ENCODE measurements at places on chromosomes 6 and 20.

GRCh38 chr6:82363428-82364086 is at the start of gene TPBG:
Gene TPBG, plus strand, starts transcription at chr6:82363817. Its CDS starts 1,145 bp downstream, at chr6:82364962.
- no peak for DNase-seq

DNA sequence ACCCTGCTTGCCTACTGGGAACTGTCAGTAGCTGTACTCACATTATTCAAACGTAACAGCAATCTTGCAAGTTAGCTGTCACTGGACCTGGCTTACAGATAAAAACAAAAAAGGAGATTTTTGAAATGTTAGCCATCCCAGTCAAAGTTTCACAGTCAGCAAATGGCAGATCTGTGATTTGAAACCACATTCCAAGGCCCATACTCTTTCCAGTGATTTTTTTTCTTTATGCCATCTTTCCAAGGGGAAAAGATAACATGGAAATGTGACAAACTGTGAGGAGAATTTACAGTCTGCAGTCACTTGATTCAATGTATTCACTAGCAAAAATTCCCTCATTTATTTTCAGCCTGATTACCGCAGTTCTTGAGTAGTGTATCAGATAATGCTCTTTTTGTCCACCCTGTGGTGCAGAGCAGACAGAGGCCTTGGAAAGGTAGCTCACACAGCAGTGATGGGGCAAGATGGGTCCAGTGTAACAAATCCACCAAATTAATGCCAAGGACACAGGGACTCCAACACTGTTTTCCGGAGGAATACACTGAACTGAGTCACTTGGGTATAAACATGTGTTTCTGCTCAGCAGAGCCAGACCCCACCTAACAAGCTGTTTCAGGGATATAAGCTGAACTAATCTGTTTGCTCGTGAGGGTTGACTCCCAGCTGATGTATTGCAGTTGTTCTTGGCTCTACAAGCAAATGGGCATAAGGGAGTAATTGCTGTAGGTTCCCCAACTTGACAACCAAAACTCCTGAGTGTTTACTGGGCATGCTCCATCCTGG is 49.9 kb upstream of the ADGRF1 start:
- no peak for DNase-seq

- no peak for DNase-seq
Observed at GRCh38 chr6:7649037-7649810, 59.2 kb downstream of the SNRNP48 start.

GRCh38 chr6:124355146-124355545 is 551.5 kb downstream of the NKAIN2 start:
- DNase-seq: no peak

GRCh38 chr20:24918579-24919566 is 30.2 kb upstream of the CST7 start:
- DNase-seq: no peak

GRCh38 chr20:45975686-45976085 is 3.7 kb upstream of the ZNF335 start:
- DNase-seq: no peak

- DNase-seq: no peak
Observed at GRCh38 chr20:38098952-38099351, 65.4 kb downstream of the RPRD1B start.

GRCh38 chr6:157432231-157432891 is 51.4 kb downstream of the ZDHHC14 start:
- DNase-seq: no peak

DNA sequence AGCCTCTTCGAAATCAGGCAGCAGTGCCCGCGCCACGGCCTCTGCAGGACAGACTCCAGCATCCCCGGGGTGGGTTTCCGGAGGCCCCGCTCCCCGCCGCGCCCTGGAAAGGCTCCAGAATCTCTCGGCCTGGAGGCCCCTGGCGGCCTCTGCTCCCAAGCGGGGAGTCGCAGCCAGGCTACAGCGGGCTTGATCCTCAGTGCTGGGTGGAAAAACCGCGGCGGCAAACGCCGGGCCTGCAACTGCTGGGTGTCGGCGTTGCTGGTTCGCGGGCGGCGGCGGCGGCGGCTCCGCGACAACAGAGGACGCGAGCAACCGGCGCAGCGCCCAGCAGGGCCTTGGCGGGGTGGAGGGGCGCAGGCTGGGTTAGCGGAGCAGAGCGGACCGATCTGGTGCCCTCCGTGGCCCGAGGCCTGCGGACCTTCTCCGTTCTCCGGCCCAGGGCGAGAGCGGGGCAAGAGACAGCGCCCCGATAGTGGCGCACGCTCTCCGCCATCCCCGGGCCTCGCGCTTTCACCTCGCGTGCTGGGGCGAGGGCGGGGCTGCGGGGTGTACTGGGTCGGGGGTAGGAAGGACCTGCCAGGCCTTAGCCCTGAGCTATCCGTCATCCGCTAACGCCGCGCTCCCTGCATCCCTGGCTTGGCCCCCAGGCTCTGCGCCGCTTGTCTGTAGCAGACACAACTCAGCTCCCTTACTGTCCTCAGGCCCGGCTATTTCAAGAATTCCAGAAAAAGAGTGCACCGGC is 3.4 kb upstream of the ZNF292 start:
- peak; percentile 48 for DNase-seq

DNA sequence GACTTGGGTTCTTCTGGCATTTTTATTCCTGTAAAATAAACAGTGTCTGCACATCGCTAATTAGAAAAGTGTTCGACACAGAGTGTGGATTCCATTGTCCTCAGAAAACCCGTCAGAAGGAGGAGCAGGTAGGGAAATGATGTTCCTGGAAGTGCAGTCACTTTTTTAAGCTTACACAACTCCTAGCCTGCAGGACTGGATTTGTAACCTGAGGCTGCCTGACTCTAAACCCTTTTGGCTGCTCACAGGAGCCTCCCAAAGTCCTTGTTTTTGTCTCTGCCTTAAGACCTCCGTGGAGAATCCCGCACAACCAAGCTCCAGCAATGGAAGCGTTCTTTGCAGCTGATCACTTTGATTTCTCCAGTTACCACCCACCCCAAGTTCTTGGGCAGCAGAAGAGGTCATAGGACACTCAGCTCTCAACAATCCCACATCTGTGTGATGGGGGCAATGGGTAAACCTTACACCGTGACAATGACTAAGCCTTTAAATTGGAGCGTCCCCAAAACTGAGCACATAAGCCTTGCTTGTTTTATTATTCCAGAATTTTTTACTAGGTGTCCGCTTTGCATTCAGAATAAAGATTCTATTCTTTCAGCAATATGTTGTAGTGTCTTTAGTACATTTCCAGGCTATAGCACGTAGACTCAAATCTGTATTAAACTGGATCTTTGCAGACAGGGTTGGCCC is 227.9 kb downstream of the TBXT start:
- DNase-seq: no peak

GRCh38 chr6:99933129-99933528 is 60.9 kb downstream of the MCHR2 start:
- DNase-seq: no peak

DNA sequence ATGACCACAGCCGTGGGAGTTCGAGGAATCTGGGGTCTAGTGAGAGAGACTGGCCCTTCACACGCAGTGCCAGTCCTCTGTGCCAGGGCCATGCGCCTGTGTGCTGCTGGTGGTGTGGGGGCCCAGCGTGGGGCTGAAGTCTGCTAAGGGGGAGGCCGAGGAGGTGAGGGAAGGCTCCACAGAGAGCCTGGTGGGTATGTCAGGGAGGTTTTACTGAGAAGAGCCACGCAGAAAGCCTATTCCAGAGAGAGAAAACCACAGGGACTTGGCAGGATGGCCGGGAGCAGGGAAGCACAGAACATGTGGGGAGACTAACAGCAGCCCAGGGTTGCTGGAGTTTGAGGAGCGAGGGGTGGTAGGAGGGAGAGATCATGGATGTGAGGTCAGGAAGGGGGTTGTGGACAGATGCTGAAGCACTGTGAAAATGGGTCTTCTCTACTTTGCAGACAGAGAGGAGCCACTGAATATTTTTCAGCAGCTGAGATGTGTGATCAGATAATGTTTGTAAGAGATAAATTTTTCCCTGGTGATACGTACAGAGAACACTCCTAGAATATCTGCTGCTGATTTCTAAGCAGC is 35.3 kb downstream of the DUSP22 start:
- no peak for DNase-seq

- DNase-seq: no peak
Observed at GRCh38 chr20:532530-532929, 11.1 kb downstream of the CSNK2A1 start.

DNA sequence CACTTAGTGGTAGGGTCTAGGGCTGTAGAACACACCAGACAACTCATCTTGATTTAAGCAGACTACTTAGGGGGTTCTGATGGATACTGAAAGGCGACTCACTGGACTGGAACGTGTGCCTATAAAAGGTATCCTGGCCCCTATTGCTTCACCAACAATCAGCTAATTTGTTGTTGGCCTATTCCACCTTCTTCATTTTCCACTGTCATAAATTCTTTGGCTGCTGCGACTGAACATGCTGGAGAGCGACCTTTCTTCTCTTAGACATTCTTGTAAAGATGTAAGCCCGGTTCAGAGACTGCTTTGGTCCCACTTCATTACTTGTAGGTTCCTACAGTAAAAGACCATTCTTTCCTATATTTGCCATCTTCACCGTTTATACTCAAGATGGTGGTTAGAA is 609.9 kb upstream of the CITED2 start:
- no peak for DNase-seq

- no peak for DNase-seq
Observed at GRCh38 chr6:142474531-142475289, 172.9 kb downstream of the ADGRG6 start.

- DNase-seq: no peak
Observed at GRCh38 chr6:40997234-40997957, 41.6 kb downstream of the UNC5CL start.

DNA sequence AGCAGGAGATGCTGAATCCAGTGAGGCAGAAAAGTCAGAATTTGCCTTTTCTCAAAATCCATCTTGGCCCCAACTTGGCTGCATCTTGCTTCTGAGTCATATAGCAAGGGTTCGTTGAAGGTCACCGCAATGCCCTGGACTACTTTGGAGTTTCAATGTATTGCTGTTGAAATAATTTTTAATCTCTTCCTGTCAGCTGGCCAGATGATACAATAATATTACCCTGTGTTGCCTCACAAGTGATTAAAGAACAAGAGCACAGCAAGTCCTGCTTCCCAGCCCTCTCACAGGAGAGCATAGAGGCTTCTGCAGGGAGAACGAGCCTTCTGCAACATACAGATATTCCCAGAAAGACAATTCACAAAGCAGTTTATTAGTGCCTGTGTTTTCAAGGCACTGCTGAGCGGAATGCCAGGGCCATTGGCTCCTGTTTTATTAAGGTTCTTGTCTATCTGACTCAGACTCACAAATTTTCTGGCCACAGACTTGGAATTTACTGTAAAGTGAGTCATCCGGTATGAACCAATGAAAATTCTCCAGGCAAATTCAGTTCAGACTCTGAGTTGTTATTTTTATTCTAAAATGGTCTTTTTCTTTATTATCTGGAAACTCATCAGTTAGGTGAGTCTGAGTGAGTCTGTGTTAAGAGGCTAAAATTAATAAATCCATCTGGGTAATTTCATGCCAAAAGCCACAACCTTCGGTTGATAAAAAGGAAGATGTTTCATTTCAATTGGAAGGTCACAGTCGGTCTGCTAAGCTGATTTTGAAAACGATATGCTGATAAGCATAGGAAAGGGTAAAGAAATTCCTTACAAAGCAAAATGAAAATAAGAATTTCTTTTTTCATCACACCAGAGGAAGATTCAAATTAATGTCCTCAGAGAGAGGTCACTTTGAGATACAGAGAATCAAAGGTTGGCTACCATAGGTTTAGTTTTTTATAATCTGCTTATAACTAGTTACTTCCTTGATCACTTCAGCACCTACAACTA is 289.4 kb upstream of the STXBP5 start:
- no peak for DNase-seq

DNA sequence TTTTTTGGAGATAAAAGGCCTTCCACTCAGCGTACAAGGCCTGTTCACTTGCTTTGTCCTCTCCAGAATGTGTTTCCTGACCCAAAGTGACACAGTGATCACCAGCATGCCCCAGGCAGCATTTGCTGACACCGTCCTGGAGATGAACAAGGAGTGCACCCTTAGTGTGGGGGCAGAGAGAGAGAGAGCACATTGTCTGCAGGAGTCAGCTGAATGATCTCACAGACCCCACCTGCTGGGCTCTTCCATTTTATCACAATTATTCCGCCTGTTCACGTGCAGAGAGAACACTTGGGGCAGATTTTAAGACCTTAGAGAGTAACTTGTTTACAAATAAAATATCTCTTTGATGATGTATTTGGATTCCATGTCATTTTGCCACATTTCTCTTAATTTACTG is 22.4 kb upstream of the MAS1L start:
- no peak for DNase-seq

- DNase-seq: peak; percentile 14
Observed at GRCh38 chr6:27332692-27333641, 20.9 kb upstream of the POM121L2 start.

Measured in activated CD8-positive, alpha-beta memory T cell treated with anti-CD3 and anti-CD28 coated beads for 1 hour (primary cell).